Stimulated activated CD8-positive, alpha-beta memory T cell treated with anti-CD3 and anti-CD28 coated beads, Interleukin-4, amount 100 ng/mL, for 1 hour (primary cell): ENCODE measurements at places on chromosomes 1 and 21.

- no peak for DNase-seq
Observed at GRCh38 chr1:96259399-96259798, 462.2 kb upstream of the PTBP2 start.

- DNase-seq = no peak
Observed at GRCh38 chr1:186848509-186849130, 19.9 kb downstream of the PLA2G4A start.

GRCh38 chr21:26147535-26147934, 23.0 kb downstream of the APP start:
- no peak for DNase-seq

GRCh38 chr1:21308847-21309652, 18.8 kb upstream of the ECE1 start:
- DNase-seq = no peak

DNA sequence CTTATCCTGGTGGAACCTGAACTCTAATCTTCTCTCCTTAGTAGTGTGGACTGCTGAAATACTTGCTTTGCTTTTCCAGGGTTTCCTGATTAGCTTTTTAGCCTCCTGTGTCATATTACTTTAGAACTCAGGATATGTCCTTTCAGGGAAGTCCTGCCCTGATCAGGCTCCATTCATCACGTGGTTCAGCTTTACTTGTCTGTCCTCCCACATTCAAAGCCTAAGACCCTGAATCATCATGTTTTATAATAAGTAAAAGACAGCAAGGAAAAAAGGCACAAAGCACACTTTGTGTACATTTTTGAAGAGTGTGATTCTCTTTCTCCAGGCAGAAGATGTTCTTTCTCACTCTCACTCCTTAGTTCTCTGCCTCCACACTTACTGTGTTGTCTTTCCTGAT, 70.6 kb downstream of the PATJ start:
- no peak for DNase-seq

GRCh38 chr1:7632681-7633080, 138.4 kb upstream of the VAMP3 start:
- DNase-seq = no peak

- DNase-seq = no peak
Observed at GRCh38 chr1:209873067-209873799, 45.5 kb downstream of the UTP25 start.

- no peak for DNase-seq
Observed at GRCh38 chr21:28487455-28488070, 505.1 kb downstream of the LTN1 start.

DNA sequence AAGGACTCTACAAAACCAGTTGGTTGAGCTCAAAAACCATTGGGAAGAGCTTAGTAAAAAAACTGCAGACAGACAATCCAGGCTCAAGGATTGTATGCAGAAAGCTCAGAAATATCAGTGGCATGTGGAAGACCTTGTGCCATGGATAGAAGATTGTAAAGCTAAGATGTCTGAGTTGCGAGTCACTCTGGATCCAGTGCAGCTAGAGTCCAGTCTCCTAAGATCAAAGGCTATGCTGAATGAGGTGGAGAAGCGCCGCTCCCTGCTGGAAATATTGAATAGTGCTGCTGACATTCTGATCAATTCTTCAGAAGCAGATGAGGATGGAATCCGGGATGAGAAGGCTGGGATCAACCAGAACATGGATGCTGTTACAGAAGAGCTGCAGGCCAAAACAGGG, 104.0 kb upstream of the BMP8A start:
- no peak for DNase-seq

GRCh38 chr21:44529503-44530125, 10.4 kb downstream of the KRTAP10-1 start:
- no peak for DNase-seq

DNA sequence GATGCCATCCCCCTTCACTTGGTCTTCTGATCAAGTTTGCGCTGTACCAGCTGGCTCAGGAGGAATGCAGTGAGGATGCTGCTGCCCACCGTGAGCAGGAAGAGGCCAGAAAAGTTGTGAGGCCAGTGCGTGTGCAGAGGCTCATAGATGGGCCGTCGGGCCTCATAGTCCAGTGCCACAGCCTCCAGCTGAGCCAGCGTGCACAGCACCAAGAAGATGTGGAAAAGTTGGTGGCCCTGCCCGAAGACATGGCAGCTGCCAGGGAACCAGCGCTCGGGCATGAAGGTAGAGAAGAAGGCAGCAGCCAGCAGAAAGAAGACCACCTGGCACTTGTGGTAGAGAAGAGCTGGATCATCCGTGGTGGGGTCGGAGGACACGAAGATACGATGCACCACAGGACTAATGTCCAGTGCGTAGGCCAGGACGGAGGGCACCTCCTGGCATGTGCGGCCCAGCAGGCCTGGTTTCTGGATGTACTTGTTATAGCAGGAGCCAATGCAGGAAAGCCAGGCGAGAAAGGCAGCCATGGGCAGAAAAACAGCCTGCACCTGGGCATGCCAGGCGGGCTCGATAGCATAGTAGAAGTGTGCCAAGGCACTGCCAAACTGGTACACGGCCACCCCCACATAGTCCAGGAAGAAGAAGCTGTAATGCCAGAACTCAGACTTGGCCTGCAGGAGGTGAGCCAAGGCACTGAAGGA, 3.7 kb upstream of the AUNIP start:
- no peak for DNase-seq

- DNase-seq = no peak
Observed at GRCh38 chr1:96016219-96016618, 705.4 kb upstream of the PTBP2 start.

GRCh38 chr21:19350286-19350685, 946.7 kb upstream of the TMPRSS15 start:
- DNase-seq = no peak

- DNase-seq = no peak
Observed at GRCh38 chr1:244294599-244295224, 157.0 kb downstream of the ADSS2 start.

DNA sequence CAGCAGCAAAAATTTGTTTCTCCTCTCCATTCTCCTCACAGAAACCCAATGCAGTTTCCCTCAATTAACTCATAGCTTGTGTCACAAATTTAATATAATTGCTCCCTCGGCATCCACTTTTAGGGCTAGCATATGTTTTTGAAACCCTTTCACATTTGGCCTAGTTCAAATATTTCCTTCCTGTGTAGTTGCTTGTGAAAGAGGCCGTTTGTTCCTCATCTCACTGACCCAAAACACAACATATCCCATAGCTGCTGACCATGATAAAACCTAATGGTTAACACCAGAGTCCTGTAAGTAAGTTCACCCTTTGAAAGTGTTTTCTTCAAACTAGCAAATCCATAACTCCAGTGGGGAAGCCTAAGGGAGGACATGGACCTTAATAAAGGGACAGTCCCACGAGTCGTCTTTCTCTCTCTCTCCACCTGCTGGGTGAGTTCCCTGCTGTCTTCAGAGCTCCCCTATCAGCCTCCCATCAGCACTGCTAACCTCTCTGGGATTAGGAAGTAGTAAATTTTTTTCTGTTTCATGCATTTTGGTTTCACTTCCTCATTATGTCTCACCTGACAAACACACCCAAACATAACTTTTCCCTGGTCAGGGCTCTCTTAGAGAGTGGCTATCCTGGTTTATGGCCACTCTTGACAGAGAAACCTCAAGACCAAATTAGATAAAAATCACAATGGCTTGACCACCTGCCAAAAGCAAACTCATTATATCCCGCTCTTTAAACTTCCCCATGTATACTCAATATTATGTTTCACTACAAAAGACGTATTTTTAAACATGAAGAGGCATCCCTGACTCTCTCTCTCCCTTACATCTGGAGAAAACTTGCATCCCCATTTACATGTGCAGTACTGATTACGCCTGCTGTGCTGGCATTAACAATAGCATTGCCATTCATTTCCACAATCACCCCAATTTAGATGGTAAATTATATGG, 177.7 kb upstream of the HP1BP3 start:
- no peak for DNase-seq

DNA sequence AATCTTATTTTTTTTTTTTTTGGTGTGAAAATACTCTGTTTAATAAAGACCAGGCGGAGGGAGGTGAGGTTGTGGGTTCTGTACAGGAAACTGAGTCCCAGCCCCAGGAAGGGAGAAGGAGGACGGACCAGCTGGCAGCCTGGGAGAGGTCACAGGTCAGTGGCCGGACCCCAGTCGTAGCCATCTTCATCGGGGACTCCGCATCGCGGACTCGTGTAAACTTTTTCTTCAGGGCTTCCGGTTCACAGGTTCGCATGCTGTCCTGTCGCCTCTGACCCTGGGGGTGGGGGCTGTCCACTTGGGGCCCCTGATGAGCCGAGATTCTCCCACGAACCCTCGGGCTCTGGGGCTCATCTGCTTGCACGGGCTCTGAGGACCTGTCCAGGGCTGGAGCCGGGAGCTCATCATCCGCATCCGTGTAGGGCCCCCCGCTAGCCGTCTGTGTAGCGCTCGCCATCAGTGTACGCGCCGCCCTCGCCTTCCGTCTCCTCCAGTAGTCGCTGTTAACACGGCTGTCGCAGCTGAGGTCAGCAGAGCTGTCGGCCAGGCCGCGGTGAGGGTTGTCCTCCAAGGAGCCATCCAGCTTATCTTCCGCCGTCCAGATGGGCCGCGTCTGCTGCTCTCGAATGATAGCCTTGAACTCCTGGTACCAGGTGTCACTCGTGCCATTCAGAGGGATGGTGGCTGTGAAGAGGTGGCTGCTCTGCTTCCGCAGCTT, 975.7 kb upstream of the PRMT6 start:
- DNase-seq = no peak
